ENCODE measurements at places on chromosomes 5 and 9.

- DNase-seq: no peak
Observed at GRCh38 chr5:64693636-64694035, 3.3 kb downstream of the SHISAL2B start.

DNA sequence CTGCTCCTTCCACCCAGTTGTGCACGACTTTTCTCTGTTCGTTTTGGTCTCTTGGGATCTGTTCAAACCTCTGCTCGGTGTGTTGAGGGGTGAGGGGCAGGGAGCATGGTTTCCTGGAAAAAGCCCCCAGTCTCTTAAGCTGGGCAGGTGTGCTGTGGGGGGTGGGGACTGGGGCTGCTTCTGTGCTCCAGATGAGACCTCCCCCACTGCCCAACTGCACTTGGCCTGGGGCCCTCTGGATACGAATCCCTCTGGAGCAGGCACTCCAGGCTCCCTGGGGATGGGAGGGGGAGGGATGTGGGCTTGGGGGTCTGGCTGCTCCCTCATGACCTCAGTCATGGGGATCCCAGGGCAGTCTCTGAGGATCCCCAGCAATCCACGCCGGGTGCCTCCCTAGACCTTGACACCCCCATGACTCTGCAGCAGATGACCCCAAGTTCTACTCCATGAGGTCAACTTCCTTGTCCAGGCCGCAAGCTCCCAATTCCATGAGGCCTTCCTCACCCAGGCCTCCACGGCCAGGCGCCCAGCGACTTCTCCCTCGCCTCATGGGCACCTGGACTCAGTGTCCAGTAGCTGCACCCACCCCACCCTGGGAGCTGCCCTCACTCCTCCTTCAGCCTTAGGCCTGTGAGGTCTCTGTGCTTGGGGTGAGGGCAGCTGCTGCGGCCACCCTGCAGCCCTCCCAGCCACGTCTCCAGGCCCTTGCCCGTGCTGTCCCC is 5.9 kb upstream of the AHRR start:
- no peak for DNase-seq

GRCh38 chr5:38601863-38602298 is 45.4 kb upstream of the LIFR start:
- no peak for DNase-seq

- no peak for DNase-seq
Observed at GRCh38 chr9:33850267-33850629, 33.3 kb downstream of the UBE2R2 start.

GRCh38 chr9:133710661-133711427 is 27.3 kb downstream of the SARDH start:
- DNase-seq: no peak

DNA sequence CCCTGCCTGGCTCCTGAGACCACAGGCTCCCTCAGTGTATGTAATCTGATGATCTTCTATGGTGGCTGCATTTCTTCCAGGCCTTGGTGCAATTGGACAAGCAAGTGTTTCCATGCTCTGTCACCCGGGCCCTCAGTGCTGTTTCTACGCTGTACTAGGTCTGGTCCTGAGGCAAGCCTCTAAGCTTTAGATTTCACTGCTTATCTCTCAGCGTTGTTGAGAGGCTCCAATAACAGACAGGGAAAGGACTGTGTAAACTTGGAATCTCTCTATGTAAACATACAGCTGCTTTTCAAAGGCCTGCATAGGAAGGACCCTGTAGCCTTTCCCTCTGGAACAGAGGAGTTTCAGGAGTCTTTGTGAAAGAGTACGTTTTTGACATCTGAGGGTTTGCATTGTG is 38.6 kb upstream of the NFIB start:
- DNase-seq: peak; percentile 10

DNA sequence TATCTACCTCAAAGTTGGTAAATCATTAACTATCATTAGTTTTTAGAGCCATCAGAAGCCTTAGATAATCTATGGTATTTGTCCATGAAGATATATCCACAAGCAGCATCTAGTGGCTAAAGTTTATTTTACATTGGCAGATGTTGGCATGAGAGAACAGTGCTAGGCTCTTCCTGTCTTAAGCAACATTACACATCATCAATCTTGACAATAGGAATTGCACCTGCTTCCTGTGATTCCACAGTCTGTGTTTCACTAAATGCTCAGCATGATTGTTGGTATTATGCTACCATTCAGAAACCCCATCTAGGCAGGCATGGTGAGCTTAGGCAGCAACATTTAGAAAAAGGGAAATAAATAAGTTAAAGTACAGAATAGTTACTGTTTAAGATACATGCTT is 246.6 kb downstream of the SLCO4C1 start:
- DNase-seq: no peak

DNA sequence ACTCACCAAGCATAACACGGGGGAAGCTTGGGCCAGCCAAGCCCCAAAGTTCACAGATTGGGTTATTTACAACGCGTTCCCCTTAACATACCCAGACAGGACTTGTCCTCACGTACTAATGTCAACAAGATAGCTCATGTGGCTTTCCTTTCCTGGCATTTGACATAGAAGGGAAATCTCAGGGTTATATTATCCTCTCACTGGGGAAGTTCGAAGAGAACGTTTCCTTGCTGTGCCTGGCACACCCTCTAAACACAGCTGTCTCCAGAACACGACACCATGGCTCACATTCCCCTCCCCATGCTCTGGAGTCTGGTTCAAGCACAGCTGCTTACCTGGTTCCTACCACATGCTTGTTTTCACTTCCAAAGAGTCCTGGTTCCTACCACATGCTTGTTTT is 46.8 kb upstream of the OTULINL start:
- peak; percentile 22 for DNase-seq

DNA sequence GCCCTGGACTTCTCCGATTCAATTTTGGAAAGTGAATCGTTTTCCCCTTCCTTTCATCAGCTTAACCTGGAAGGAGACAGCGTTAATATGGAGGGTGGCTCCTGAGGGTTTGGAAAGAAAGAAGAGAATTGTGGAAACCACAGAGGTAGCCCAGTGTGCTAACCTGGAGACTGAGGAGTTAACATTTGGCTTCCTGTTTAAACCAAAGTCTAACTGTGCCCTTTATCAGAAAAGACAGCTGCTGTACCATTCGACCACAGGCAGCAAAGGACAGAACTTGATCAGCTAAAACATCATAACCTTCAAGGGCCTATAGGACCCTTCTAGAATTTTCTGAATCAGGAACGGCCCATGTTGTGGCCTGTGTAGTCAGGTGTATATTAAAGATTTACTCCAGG is 735 bp downstream of the IDNK start:
- DNase-seq: no peak

DNA sequence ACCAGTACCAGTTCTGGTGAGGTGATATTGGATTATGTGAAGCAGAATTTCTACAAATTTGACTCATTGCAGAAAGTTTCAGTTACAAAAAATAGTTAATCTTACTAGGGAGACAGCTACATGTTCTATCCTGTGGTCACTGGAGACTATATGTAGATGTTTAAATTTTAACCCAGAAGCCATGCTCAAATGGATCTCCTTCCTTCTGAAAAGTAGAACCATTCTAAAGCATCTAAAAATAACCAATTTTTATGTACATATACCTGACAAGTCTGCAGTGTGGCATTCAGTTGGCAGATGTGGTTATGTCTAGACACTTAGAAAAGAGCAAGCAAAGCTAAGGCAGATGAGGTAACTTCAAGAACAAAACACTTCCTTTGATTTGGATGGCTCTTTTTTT is 65.5 kb upstream of the POU4F3 start:
- no peak for DNase-seq

DNA sequence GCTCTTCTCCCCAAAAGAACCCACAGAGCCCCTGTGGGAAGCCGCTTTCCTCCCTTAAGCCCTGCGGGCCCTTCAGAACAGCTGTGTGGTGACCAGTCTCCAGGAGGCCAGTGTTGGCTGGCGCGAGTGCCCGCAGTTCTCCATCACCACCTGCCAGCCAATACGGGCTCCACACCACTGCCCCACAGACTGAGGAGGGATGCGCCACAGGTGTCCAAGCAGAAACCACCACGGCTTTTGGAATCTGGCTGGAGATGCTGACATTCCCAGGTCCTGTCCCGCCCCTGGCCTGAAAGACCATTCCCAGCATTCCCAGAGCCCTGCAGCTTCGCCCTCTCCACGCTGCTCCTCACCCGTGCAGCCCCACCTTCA is 12.8 kb downstream of the CCNI2 start:
- no peak for DNase-seq

DNA sequence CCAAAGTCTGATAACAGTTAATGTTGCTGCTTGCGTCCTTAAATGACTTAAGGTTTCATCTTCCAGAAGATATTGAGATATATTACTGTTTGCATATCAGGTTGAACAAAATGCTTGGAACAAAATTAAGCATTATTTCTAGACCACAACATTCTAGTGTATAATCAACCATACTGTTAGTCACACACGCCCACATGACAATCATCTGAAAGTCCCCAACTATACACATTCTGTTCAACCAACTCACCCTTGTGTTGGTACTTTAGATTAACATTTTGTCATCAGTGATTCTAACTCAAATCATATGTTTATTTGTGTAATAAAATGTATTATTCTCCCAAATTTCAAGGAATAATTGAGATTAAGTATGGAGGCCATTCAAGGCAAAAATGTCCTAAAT is 47.3 kb downstream of the LURAP1L start:
- DNase-seq: no peak

DNA sequence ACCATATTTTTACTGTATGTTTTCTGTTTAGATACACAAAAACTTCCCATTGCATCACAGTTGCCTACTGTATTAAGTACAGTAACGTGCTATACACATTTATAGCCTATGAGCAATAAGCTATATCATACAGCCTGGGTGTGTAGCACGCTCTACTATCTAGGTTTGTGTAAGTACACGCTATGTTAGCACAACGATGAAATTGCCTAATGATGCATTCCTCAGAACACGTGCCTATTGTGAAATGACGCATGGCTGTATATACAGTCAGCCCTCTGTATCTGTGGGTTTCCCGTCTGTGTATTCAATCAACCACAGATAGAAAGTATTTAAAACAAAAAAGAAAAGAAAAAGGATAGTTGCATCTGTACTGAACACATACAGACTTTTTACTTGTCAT is 64.2 kb downstream of the SGCD start:
- DNase-seq: no peak

GRCh38 chr9:36665921-36666431 is 93.3 kb downstream of the MELK start:
- DNase-seq: no peak

DNA sequence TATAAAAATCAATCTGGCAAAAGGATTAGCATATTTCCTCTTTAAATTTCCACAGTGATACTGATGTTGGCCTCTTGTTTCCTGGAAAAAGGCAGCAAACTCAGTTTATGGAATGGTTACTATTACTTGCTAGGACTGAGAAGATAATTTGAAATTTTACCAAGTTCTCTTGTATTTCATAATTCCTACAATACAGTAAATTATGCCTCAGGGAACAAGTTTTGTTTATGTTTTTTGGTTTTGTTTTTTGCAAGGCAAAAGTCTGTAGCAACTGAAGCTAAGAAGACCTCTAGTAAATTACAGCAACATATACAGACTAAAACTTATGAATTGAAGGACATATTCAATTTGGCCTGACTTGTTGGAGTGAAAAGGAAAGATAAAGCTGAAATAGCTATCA is 30.2 kb upstream of the SLCO6A1 start:
- no peak for DNase-seq

DNA sequence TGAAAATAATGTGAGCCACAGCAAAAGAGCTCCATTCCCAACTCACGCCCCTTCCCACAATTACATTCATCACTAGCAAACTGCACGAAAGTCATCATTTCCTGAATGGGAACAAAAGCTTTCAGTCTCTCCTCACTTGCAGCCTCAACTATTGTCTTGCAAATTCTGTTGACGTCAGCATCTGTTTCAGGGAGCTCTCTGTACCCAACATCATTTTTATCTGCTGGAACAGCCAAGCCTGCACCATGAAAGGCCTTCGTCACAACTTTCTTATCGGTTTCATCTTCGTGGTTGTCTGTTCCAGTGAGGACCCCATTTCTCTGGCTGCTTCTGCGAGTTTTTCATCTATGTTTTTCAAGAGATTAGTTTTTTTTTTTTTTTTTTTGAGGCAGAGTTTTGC is 14.3 kb upstream of the RNF130 start:
- no peak for DNase-seq

All from lower leg skin (tissue), 4 donors.